ENCODE measurements at places on chromosomes 5 and 9.
A peak's percentile ranks its signal among the peaks of the same experiment; 100 is the strongest.

GRCh38 chr9:124251605-124252378 lies 6.0 kb upstream of the NEK6 start:
- no peak for DNase-seq

- DNase-seq, result no peak
Measured at GRCh38 chr5:2007496-2007877, 124.8 kb upstream of the IRX4 start.

DNA sequence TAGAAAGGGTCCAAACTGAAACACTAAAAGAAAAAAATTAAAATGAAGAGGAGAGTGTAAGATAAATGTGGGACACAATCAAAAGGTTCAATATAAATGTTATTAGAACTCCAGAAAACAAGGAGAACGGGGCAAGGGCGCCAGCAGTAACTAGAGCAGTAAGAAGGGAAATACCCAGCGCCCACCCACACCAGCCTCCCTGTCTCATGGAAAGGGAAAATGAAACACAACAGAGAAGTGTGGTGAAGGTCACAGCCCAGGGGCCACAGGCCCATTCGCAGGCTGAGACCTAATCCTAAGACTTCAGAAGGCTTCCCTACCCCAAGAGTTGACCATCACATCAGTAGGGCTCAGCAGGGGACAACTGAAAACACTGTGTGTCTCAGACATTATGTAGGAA lies 45.8 kb upstream of the CLK4 start:
- DNase-seq, result no peak

- DNase-seq, result no peak
Measured at GRCh38 chr5:160799184-160799583, 52.8 kb downstream of the ATP10B start.

DNA sequence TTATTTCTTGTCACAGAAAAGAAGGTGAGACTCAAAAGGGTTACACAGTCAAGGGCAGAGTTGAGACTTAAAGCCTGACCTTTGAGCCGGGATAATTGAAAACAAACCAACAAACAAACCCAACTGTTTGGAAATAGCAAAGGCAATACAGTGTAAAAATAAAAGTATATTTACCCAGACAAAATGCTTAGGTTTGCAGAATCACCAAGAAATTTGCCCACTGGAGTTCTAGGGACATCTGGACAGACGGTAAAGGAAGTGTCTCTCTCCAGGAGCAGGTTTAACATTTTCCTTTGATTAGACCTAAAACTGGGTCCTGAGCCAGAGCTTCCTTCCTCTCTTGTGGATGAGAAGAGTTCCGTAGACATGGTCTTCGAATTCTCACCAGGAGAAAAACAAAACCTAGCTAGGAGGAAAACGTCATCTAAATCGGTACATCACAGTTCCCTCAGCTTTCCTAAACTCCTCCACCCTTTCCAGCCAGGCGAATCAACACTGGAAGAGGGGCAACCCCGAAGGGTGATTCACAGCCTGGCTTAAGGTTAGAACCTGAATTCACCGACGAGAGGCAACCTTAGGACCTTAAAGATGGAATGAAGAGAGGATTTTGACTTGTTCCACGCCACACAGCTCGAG lies 673 bp downstream of the CDC25C start:
- DNase-seq, result no peak

DNA sequence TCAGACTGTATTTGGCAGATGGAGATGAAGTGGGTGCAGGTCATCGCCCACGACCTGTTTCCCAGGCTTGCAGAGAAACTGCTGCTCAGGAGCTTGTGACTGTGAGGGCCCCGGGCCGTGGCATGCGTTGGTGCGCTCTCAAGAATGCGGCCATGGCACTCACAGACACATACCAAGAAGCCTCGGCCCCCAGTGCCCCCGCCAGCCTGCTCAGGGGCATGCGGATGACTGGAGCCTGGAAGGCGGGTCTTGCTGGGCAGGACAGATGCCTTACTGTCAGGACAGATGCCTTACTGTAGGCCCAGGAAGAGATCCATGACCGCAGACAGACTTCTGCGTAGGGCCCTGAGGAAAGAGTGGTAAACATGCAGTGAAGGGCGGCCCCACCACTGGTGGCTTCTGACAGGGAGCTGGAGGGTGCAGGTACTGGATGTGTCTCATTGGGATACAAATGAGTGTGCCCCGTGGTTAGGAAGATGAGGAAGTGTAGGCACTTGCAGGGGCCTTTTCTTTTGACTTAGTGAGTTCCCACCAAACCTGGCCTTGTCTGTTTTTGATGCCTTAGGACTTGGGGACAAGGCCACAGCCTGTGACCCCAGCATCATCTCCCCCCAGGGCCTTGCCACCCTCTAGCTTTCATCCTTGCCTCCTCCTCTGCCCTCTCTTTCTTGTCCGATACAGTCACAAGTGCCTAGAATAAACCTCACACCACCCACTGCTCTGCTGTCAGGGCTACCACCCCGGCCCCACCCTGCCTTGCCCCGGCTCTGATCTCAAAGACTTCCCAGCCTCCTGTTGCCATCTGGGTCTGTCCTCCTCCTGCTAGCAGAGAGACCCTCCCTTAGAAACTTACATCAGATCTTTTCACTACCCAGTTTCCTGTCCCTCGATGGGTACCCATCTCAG lies 68.8 kb upstream of the ABL1 start:
- DNase-seq, result no peak

- DNase-seq, result no peak
Measured at GRCh38 chr5:141623186-141623585, 4.4 kb upstream of the DIAPH1 start.

- DNase-seq, result no peak
Measured at GRCh38 chr5:142403583-142403982, 78.8 kb upstream of the SPRY4 start.

DNA sequence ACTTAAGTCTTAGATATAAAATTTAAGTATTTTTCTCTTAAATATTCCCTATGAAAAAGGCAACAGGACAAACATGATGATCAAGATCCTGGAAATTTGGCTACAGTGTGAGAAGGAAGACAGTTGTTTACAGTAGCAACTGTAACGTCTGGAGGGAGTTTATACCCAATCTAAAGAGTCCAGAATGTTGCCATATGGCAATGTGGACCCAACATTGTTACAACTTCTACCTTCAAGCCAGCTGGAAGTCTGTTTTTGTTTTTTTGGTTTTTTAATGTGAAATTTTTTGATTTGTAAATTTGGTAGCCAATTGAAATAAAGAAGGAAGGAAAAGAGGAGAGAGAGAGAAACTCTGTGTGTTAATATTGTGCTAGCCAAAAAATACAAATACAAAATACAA lies 233.4 kb downstream of the CHSY3 start:
- DNase-seq, result no peak

GRCh38 chr5:81601919-81602318 lies 149.0 kb downstream of the SSBP2 start:
- DNase-seq, result no peak

DNA sequence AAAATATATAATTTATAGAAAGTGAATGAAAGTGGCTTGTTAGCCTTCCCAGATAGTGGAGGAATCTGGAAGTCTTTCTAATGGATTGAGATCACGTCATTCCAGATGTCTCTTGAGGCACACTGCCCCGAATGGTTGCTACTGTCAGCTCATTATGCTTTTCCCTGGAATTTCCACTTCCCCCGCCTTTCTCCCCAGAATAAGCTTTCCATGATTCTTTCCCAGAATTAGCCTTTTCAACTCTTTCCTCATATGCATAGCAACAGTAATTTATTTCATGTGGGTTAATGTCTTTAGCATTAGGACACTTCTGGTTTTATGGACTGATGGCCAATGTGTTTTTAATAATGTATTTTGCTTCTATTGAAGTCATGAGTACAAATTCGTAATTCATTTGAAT lies 81.5 kb downstream of the PALM2AKAP2 start:
- DNase-seq, result no peak

DNA sequence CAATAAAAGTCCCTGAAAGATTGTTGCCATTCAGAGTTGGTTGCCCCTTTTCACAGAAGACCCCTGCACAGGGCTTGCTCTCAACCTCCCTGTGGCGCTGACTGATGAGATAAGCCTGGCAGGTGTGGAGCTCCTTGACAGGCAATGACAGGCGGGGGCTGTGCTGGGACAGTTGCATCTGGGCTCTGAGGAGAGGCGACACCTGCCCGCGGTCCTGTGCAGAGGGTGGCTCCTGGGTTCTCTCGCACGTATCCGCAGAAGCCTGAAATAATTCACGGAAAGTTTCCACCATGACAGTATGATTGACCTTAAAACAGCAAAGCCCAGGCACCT lies 19.8 kb upstream of the EXOC3 start:
- no peak for DNase-seq

DNA sequence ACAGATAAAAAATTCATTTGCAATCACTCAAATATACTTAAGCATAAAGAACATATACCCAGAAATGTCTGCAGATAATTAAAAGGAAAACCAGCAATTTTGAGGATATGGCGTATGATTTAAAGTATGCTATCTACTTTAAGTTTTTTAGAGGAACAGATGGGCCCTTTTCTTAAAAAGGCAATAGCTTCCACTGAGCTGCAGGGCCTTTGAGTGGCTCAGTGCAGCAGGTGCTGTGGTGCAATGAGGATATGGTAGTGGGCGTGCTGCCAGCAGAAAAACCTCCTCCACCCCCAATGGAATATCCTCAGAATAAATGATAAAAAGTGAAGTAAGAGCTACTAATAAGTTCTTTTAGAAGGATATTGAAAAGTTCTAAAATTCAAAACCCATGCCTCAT lies 814.5 kb downstream of the MTRR start:
- DNase-seq, result no peak

GRCh38 chr5:94906750-94907149 lies 288.3 kb downstream of the SLF1 start:
- no peak for DNase-seq

DNA sequence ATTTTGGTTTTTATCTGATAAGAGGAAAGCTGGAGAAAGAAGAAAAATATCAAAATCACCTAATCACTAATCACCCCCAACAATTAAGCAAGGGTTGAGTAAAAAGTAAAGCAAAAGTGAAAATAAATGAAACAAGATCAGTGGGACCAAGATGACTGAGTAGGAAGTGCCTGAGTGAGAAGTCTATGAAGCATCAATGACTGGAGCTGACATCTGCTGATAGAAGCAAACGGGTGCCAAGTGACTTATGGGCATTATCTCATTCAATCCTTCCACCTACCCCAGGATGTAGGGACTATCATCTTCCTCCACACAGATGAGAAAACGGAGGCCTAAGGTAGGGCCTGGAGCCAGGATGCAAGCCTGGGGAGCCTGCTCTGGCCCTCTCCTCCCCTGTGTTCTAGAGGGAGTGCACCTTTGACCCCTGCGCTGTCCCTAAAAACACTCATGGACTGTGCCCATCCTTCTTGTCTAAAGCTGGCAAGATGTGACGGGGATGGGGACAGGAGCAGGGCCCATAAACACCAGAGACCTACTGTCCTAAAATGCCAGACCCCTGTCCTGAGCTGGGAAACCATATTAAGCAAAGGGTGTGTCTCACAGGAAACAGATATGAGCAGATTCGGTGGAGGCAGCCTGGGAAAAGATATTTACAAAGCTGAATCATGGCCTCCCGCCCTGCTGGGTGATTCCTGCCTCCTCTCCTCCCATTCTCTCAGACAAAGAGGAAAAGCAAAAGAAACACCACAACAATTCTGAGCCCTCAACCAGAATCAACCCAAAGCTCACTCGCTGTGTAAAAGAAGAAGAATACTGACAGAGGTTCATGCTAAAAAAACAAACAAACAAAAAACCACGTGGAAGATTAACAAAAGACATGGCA lies 116.0 kb downstream of the AUH start:
- DNase-seq, result no peak

- no peak for DNase-seq
Measured at GRCh38 chr9:84314306-84314705, 26.3 kb downstream of the SLC28A3 start.

DNA sequence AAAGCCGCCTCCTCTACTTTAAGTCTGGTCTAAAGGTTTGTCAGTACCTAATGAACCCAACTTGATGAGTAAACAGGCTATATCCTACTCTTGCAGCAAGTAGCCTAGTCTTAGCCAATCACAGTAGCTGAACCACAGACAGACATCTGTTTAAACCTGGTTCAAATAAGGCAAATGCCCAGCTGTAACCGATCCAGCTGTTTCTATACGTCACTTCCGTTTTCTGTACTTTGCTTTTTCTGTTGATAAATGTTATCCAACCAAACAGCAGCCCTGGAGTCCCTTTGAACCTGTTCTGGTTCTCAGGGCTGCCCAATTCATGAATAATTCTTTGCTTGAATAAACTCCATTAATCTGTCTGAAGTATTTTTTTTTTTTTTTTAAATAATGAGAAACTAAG lies 76.9 kb upstream of the EQTN start:
- DNase-seq, result peak; percentile 25

DNA sequence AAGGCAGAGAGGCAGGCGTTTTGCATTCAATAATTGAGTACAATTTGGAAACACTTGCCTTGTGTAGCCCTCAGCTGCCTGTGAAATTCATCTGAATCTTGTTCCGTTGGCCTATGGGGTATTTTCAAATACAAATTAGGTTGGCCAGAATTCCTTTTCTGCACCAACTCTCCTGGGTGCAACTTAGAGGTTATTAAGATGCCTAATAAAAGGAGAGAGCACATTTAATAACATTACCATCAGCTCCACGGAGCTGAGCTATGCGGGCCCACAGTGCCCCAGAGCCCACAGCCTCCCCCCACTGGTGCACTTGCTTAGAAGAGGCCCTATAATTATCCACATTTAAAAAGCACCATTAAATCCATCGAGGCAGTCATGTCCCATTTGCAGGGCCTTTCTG lies 367.6 kb upstream of the CLINT1 start:
- DNase-seq, result no peak

DNA sequence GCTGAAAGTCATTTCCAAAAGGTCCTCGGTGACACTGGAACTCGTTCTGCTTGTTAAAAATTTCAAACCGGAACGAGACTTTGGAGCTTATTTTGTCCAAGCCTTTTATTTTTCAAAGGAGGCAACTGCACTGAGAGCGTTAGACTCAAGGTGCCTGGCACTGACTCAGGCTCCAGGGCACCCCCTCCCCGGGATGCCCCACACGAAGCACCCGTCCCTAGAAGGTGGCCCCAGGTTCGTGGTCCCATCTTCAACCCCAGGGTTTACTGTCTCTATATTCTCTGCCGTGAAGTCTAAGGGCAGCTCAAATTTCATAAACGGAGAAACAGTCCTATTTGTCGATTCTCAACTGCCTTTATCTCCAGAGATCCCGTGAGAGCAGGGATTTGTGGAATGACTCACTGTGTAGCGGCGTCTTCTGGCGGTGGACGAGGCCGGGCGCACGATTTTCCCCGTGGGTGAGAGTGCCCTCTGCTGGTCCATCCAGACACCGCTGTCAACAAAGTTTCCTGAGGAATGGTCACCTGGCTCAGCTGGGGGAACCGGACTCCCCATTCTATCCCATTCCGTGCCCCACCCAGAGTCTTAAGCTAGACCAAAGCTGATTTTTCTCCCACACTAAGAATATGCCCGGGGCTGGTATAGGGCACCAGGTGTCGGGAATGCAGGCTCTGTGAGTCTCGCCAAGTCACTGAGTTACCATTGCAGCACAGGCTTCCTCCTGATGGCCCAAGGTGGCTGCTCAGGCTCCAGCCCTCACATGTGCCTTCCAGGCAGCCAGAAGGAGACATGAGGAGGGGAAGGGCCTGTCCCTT lies 27.1 kb upstream of the SLC6A19 start:
- DNase-seq, result peak; percentile 77

GRCh38 chr9:86069206-86069869 lies 30.0 kb downstream of the GOLM1 start:
- DNase-seq, result no peak

Data from erythroblast (primary cell).